Mucosa of gallbladder (tissue), 1 donor: ENCODE measurements at places on chromosomes 6 and 20. TPM values are rescaled to one million over a fixed set of nuclear protein-coding genes. Genes with fewer than 3 reads are reported as not detected.

GRCh38 chr6:126268092-126268491, 71.8 kb upstream of the CENPW start:
- no peak for DNase-seq

- no peak for DNase-seq
These were observed 25.6 kb upstream of the GABRR1 start for GRCh38 chr6:89242574-89243330.

GRCh38 chr6:122365775-122366403, 33.6 kb upstream of the HSF2 start:
- no peak for DNase-seq

The ZSCAN12 gene
- 5.8 TPM for total RNA-seq

GRCh38 chr20:41061155-41061554, 32.5 kb downstream of the TOP1 start:
- no peak for DNase-seq

- DNase-seq, result no peak
These were observed 44.0 kb upstream of the RNGTT start for GRCh38 chr6:89007209-89008000.

- DNase-seq, result no peak
These were observed 45.2 kb upstream of the TFAP2A start for GRCh38 chr6:10460096-10460495.

GRCh38 chr20:829551-829950, 4.0 kb upstream of the FAM110A start:
- DNase-seq, result no peak

DNA sequence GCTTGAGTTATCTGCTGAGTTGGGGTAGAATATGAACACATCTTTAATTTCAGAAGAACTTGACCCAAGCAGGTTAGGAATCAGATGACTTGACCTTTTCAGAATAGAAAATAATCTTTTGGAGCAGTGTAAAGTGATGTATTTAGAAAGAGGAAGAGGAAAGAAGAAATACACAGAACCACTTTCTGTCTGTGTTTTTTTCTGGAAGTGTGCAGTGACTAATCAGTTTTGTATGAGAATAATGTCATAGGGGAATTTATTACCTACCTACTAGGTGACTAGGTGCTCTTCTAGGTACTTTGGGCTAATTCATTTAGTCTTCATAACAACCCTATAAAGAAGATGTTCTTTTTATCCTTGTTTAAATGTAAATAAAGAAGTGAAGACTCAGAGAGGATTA, 3.0 kb downstream of the PPP1R14C start:
- DNase-seq, result no peak

DNA sequence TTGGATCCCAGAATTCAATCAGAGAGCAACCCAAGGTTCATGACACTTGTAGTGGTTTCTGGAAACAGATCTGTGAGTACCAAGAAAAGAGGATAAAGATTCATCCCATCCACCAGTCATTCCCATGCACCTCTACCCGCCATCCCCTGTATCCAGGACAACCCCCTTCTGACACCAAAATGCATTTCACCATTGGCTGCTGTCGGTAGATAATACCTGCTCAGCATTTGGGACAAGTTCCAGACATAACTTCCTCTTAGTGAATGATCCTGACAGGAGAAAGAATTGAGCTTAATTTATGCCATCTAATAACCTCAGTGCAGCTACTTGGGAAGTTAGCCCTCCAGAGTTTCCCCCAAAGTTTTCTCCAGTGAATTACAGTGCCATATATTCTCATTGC, 329.1 kb downstream of the ZFAND3 start:
- no peak for DNase-seq

The CD93 gene
- total RNA-seq, result 38.4 TPM

GRCh38 chr6:4299476-4299875, 164.1 kb upstream of the ECI2 start:
- no peak for DNase-seq

- DNase-seq, result no peak
These were observed 4.1 kb downstream of the FAM210B start for GRCh38 chr20:56362833-56363413.

GRCh38 chr6:137518386-137518983, 24.3 kb upstream of the OLIG3 start:
- no peak for DNase-seq

GRCh38 chr6:31580807-31581433, 1.3 kb downstream of the LTB start:
- peak; percentile 88 for DNase-seq

The ARMH2 gene
- not detected for total RNA-seq

GRCh38 chr6:48027704-48028435, 83.1 kb downstream of the PTCHD4 start:
- no peak for DNase-seq

GRCh38 chr6:85537055-85537494, 56.6 kb downstream of the SNX14 start:
- no peak for DNase-seq

DNA sequence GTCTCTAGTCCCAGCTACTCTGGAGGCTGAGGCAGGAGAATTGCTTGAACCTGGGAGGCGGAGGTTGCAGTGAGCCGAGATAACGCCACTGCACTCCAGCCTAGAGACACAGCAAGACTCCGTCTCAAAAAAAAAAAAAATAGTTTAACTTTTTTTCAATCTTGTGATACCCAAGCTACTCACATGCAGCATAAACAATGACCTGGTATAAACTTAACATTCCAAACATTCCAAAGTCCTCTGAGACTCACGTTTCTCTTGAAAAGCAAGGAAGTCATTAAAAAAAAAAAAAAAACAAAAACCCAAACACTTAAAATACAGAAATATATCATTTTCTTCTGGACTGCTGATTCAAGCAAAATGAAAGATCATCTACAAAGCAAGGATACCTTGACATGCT, 14.3 kb downstream of the CRNKL1 start:
- no peak for DNase-seq

- DNase-seq, result peak; percentile 33
These were observed 802 bp downstream of the HDAC2 start for GRCh38 chr6:113969888-113970804.

- no peak for DNase-seq
These were observed 3.7 kb downstream of the CYP24A1 start for GRCh38 chr20:54170026-54170471.

DNA sequence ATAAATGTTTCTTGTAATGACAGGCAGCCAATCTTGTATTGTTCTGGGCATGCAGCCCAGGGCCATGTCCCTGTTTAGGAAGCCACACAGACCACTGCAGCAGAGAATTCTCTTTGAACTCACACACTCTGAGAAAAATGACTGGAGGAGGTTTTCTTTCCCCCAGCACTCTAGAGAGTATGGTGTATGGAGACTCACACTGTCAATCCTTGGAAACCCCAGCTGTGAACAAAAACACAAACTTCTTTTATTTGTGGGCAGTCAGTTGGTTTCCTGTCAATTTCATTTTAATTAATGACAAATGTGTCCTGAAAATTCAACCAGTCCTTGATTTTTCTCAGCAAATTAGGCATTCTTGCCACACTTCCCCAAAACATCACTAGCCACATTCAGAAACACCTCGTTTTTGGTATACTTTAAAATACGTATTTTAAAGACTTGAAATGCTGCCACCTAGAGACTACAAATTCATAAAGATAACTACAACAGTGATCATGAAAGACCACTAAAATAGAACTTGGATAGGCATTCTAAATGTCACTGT, 52.9 kb upstream of the UFL1 start:
- no peak for DNase-seq

The HSPA12B gene
- 5.4 TPM for total RNA-seq

- no peak for DNase-seq
These were observed 36.0 kb upstream of the SLC35D3 start for GRCh38 chr6:136886091-136886490.

DNA sequence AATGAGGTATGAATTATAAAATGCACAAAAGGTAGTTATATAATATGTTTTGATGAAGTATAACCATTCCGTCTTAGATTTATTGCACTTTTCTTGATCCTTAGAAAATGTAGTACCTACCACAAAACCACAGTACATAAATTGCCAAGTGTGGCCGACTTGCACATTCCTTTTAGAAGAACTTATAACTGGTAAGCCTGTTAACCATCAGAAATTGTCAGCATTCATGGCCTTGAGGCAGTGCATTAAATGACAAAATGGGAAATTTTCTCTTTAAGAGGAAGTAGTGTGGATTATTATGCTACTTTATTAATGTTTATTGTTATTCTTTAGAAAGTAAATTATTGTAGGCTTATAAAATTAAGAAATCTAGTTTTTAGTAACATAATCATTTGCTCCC, 29.6 kb downstream of the TAB2 start:
- DNase-seq, result no peak

DNA sequence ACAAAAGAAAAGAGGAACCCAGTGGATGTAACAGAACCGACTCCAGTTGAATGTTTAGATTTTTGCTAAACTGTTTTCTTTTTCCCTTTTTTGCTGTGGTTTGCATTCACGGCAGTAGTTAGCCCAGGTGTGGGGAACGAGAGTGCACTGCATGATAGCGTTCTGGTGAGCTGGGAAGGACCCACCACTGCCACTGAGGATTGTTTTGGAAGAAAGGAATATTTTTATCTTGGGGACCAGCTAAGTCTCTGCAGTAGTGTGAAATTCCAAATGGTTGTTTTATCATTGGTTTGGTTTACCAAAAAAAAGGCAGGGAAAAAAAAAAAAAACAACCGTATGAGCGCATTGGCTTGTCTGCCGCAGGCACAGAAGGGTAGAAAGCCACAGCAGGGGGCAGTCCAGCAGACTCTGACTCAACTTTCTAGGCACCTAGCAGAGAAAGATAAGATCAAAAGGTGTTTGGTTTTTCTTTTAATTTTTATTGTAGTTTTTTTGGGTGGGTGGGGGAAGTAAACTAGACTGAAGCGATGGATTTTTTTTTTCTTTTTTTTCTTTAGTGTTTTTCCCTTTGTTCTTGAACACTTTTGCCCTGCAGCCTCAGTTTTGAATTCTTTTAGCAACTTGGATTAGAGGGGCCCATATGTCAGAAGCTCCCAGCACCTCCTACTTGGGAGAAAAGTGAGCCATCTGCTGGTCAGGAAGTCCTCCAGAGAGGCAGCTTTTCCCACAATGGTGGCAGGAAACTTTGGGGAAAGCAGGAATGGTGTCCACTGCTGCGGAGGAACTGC, 13.5 kb upstream of the RAB5IF start:
- DNase-seq, result peak; percentile 45

GRCh38 chr6:13873288-13874190, 51.2 kb upstream of the RNF182 start:
- DNase-seq, result peak; percentile 44

The GJA10 gene
- not detected for total RNA-seq

DNA sequence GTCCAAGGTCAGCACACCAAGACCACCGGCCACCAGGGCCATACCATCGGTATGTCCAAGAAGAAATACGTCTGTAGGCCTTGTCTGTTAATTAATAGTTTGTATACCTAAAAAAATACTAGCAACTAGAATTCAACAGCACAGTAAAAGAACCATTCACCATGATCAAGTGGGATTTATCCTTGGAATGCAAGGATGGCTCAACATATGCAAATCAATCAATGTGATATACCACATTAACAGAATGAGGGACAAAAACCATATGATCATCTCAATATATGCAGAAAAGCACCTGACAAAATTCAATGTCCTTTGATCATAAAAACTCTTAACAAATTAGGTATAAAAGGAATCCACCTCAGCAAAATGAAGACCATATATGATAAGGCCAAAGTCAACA, 24.4 kb downstream of the RPP40 start:
- no peak for DNase-seq

DNA sequence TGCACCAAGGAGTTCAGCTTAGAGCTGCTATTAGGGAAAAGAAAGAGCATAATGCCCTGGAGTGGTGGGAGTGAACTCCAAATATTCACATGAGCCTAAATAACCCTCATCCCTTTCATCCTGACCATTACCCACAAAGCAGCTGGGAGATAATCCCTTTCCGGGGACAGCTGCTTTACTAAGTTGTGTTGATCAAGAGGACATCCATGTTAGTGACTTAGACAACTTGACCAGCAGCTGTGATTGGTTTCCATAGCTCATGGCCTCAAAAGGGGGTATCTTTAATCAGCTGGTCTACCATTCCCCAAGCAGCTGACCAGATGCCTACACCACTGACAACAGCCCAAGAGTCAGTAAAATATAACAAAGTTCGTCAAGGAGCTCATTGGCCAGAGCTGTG, 75.8 kb upstream of the LY86 start:
- no peak for DNase-seq

- peak; percentile 20 for DNase-seq
These were observed 49.7 kb downstream of the TOP1 start for GRCh38 chr20:41078329-41078728.

- no peak for DNase-seq
These were observed 4.2 kb downstream of the MICAL1 start for GRCh38 chr6:109451376-109451775.

DNA sequence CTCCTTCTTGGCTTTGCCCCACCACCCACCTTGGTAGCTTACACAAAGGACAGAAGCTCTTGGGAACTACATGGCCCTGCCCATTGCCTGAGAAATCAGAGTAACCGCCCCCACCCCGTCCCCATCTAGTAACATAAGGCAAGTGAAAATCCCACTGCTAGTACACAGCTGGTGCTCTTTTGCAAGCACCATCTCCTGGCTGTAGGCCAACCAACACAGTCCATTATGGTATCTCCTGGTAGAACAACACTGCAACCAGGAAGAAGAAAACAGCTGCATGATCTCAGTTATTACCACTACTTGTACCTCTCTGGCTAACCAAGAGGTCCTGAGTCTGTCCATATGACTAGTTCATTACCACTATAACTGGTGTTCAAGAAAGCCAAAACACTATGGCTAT, 841.1 kb upstream of the MANEA start:
- no peak for DNase-seq

DNA sequence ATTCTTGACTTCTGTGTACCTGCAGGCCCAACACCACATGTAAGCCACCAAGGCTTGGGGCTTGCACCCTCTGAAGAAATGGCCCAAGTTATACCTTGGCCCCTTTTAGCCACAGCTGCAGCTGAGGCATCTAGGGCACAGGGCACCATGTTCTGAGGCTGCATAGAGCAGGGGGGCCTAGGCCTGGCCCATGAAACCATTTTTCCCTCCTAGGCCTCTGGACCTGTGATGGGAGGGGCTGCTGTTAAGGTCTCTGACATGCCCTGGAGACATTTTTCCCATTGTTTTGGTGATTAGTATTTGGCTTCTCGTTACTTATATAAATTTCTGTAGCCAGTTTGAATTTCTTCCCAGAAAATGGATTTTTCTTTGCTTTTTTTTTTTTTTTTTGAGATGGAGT, 50.4 kb upstream of the SEC63 start:
- DNase-seq, result no peak

The SLC12A5 gene
- total RNA-seq, result 0.32 TPM
